ENCODE measurements at places on chromosomes 13 and 19. TPM values are rescaled to one million over a fixed set of nuclear protein-coding genes. Genes with fewer than 3 reads are reported as not detected.

- peak overlapping the region; percentile 94 for H3K27ac ChIP-seq
- no peak for DNase-seq
- H3K4me3 ChIP-seq: peak overlapping the region; percentile 89
- no peaks in the 10 kb centered on the region for H3K27me3 ChIP-seq
- peaks cover 3% of the 10 kb centered on the region for H3K36me3 ChIP-seq
- H3K4me1 ChIP-seq: peaks cover 45% of the 10 kb centered on the region
These were observed 2.6 kb downstream of the MBNL2 start for GRCh38 chr13:97224544-97225300.

DNA sequence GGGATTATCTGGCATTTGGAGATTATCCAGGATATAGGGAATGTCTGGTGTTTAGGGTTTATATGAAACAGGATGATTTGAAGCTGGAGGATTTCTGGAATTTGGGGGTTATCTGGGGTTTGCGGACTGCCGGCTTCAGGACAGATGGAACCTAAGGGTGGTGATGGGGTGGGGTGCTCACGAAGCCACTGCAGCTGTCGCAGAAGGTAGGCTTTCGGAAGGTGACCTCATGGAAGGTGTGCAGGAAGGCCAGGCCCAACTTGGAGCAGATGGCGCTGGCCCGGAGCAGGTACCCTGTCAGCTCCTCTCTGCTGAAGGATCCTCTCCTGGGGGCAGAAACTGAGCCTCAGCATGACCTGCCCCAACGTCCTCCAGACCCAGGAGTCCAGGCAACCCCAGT is 9.6 kb downstream of the FAM98C start:
- peaks cover 9% of the 10 kb centered on the region for H3K27me3 ChIP-seq
- no peak overlapping the region for H3K4me3 ChIP-seq
- peaks cover 5% of the 10 kb centered on the region for H3K4me1 ChIP-seq
- no peaks in the 10 kb centered on the region for H3K36me3 ChIP-seq

Gene CFAP97D2
- total RNA-seq: not detected

GRCh38 chr13:93881411-93881810 is 598.1 kb downstream of the DCT start:
- no peak for DNase-seq
- no peak overlapping the region for H3K27ac ChIP-seq
- peaks cover 10% of the 10 kb centered on the region for H3K4me1 ChIP-seq
- H3K36me3 ChIP-seq: peaks cover 7% of the 10 kb centered on the region
- no peak overlapping the region for H3K4me3 ChIP-seq

DNA sequence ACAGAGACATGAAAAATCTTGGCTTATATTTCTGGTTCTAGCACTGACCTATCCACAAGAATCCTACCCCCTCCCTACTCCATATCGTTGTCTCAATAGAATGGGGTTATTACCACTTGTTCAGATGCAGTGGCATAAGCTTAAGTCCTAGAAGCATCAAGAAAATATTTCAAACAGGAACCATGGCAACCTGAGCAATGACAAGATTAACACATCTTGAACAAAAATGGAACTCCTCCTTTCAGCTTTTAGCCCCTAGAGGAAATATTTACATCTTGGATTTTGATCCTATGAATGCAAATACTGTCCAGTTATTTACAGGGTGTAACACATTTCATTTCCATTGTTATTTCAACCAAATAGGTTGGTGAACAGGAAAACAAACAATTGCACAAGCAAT is 46.1 kb upstream of the TSC22D1 start:
- peaks cover 17% of the 10 kb centered on the region for H3K4me1 ChIP-seq
- no peaks in the 10 kb centered on the region for H3K36me3 ChIP-seq
- no peaks in the 10 kb centered on the region for H3K27me3 ChIP-seq
- DNase-seq: no peak
- H3K27ac ChIP-seq: no peak overlapping the region

All from chondrocyte (in vitro differentiated cells).